ENCODE measurements at places on chromosomes 7 and 10. TPM values are rescaled to one million over a fixed set of nuclear protein-coding genes. Genes with fewer than 3 reads are reported as not detected.

TRPV5 gene
- total RNA-seq = not detected

KDM7A gene
- total RNA-seq = 1.00 TPM

GNAT3 gene
- not detected for total RNA-seq

CDK14 gene
- total RNA-seq = 6.9 TPM

APBB1IP gene
- total RNA-seq = not detected

CYP3A4 gene
- not detected for total RNA-seq

H2BK1 gene
- total RNA-seq = not detected

IFIT2 gene
- 0.53 TPM for total RNA-seq

PRSS37 gene
- not detected for total RNA-seq

ASB10 gene
- total RNA-seq = not detected

SLC26A5 gene
- total RNA-seq = not detected

GIMAP6 gene
- 1.6 TPM for total RNA-seq

ZNF467 gene
- total RNA-seq = 2.4 TPM

BHLHA15 gene
- total RNA-seq = not detected

CDCA7L gene
- total RNA-seq = 77.8 TPM

FAM221A gene
- not detected for total RNA-seq

ATOH7 gene
- not detected for total RNA-seq

TAS2R41 gene
- total RNA-seq = not detected

MSS51 gene
- 0.13 TPM for total RNA-seq

OPALIN gene
- total RNA-seq = not detected

TCERG1L gene
- total RNA-seq = not detected

SFTPA1 gene
- total RNA-seq = not detected

C7orf57 gene
- total RNA-seq = 1.2 TPM

GPR15LG gene
- total RNA-seq = not detected

CFAP46 gene
- 0.35 TPM for total RNA-seq

MKX gene
- not detected for total RNA-seq

SPAM1 gene
- total RNA-seq = not detected

LIPJ gene
- not detected for total RNA-seq

OR2AE1 gene
- not detected for total RNA-seq

LRRC61 gene
- not detected for total RNA-seq

CCDC146 gene
- total RNA-seq = 0.40 TPM

GIMAP5 gene
- total RNA-seq = 1.2 TPM

IDI2 gene
- total RNA-seq = not detected

EGR2 gene
- total RNA-seq = not detected

C10orf53 gene
- not detected for total RNA-seq

TRIM56 gene
- 11.4 TPM for total RNA-seq

GPER1 gene
- 1.8 TPM for total RNA-seq

GPR146 gene
- total RNA-seq = 1.1 TPM

DDC gene
- total RNA-seq = not detected

All from HT1080 (cell line).